ENCODE measurements at places on chromosomes 1 and 21.

GRCh38 chr1:198212675-198213074 lies 55.9 kb downstream of the NEK7 start:
- DNase-seq: no peak

- no peak for DNase-seq
Measured at GRCh38 chr1:190019717-190020116, 457.9 kb downstream of the BRINP3 start.

DNA sequence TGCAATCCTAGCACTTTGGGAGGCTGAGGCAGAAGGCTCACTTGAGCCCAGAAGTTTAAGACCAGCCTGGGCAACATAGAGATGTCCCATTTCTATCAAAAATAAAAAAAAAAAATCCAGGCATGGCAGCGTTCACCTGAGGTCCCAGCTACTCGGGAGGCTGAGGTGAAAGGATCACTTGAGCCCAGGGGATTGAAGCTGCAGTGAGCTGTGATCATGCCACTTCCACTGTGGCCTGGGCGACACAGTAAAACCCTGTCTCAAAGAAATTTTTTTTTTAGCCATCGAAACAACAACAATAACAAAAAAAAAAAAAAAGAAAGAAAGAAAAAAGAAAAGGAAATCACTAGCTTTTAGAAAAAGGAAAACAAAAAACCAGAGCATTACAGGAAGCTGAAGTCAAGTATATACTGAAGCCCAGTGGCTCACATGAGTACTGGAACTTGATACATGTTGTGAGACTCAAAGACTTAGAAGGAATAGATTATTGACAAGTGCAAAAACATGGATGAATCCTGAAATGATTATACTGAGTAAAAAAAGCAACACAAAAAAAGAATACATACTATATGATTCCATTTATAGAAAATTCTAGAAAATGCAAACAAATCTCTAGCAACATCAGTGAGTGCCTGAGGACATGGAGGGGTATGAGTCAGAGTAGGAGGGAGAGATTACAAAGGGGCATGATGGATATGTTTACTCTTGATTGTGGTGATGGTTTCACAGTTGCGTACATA lies 6.1 kb upstream of the RABGAP1L start:
- DNase-seq: no peak

GRCh38 chr1:21607549-21608529 lies 61.3 kb downstream of the RAP1GAP start:
- DNase-seq: peak; percentile 30

GRCh38 chr1:20354610-20355009 lies 63.9 kb downstream of the VWA5B1 start:
- no peak for DNase-seq

- DNase-seq: no peak
Measured at GRCh38 chr21:46100906-46101305, 3.0 kb downstream of the COL6A2 start.

DNA sequence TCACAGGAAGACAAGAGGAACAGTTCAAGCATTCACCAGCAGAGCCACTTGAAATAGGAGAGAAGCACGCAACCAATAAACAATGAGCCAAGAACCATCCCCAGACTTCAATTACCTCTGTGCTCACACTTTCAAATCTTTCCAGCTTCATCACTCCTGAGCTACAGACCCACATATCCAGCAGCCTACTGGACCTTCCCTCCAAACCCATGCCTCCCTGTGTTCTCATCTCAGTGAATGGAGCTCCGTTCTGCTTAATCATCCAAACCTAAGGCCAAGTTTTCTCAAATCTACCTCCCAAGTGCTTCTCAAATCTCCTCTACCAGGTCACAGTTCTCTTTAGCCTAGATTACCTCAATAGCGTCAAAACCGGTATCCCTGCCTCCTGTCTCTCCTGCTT lies 3.7 kb downstream of the PEF1 start:
- no peak for DNase-seq

- no peak for DNase-seq
Measured at GRCh38 chr1:234778221-234779159, 168.5 kb upstream of the IRF2BP2 start.

DNA sequence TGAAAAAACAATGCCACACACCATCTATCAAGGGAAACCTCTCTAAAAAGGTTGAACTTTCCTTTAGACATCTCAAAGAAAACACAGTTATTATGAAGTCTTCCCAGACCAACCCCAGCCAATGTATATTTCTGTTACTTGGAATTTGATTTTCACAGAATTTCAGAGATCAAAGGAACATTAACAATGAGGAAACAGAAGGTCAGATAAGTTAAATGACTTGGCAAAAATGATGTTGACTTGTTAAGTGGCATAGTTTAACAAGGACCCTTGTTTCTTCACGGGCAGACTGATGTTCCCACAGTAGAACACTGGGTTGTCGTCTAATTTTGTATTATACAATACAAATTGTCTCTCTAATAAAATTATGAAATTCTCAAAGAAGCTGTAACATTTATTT lies 29.0 kb downstream of the NME7 start:
- no peak for DNase-seq

GRCh38 chr1:178263341-178263740 lies 169.4 kb downstream of the RASAL2 start:
- no peak for DNase-seq

GRCh38 chr1:229043115-229043514 lies 227.8 kb upstream of the RAB4A start:
- DNase-seq: no peak

DNA sequence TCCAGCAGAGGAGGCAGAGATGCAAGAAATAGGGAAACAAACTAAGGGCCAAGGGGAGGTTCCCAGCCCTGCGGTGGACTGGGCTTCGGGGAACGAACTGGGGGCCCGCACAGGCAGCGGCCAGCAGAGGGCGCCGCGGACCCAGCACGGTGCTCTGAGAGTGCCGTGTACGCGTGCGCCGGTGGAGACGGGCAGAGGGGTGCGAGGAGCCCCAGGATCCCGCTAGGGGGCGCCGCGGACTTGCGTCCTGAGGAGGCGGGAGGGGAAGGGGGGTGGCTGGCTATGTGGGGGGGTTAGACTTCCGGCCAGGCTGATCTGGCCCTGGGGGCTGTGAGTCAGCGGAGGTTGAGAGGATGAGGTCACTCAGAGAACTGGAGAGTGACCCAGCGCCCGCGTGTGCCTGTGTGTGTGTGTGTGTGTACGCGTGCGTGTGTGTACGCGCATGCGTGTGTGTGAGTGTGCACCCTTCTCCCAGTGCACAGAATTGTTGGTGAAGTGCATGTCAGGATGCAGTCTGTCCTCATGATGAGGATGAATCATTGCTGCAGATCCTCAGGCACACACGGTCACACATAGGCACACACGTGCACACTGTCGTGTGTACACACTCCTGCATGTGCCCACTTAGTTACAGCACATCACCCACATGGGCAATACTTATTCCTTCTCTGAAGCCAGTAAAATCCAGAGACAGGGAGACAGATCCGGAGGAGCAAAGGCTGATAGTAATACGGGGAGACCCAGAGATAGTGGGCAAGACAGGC lies 17.0 kb downstream of the NES start:
- DNase-seq: peak; percentile 84

DNA sequence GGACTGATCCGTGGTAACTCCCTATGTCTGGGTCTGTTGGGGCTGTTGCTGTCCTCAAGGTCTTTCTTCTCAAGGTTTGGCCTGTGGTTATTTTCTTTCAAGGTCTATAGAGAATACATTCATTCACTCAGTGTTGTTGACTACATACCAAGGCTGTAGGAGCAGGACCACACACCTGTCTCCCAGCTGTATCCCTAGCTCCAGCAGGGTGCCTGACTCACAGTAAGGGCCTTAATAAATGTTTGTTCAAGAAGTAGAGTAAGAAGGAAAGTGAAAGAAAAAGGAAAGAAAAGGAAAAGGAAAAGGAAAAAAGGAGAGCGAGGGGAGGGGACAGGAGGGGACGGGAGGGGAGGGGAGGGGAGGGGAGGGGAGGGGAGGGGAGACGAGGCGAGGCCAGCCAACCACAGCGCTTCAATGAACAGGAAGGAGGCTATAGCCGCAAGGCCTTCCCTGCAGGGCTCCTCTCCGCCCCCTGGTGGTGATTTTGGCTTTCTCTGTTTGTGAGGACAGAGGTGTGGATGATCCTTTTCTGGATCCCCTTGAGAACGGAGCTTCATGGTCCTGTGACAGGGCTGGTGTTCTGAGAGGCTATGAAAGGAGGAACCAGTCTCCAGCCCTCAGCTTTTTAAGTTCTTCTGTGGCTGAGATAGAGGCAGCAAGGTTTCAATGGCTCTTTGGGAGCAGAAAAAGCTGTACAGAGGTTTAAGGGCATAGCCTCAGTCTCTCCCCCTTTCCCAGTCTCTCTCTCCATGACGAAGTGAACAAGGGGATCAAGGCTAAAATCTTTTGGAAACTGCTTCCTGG lies 30.6 kb upstream of the LCE5A start:
- peak; percentile 59 for DNase-seq

GRCh38 chr21:27741736-27742135 lies 774.8 kb upstream of the ADAMTS5 start:
- no peak for DNase-seq

GRCh38 chr1:225435487-225435886 lies 7.6 kb upstream of the LBR start:
- no peak for DNase-seq

DNA sequence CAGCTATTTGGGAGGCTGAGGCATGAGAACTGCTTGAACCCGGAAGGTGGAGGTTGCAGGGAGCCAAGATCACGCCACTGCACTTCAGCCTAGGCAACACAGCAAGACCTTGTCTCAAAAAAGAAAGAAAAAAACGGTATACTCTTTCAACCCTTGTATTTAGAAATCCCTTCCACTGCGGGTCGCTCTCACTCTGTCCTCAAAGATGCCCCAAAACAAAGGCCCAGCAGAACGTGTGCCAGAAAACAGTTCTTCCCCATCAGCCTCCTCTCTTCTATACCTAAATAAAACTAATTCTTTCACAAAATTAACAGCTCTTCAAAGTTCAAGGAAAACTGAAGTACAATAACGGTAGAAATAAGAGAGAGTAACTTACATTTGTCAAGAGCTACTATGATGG lies 13.2 kb downstream of the SETD4 start:
- no peak for DNase-seq

GRCh38 chr1:37430103-37430985 lies 44.0 kb upstream of the ZC3H12A start:
- DNase-seq: no peak
